ENCODE measurements at places on chromosomes 6 and 20. TPM values are rescaled to one million over a fixed set of nuclear protein-coding genes. Genes with fewer than 3 reads are reported as not detected.

- DNase-seq, result no peak
Observed at GRCh38 chr6:34656378-34657036, 40.1 kb downstream of the ILRUN start.

GRCh38 chr6:19669206-19669605 lies 168.0 kb upstream of the ID4 start:
- DNase-seq, result no peak

GRCh38 chr20:25987073-25987927 lies 290.6 kb upstream of the ZNF337 start:
- DNase-seq, result no peak

MAP3K5 gene
- total RNA-seq, result 5.1 TPM

DNA sequence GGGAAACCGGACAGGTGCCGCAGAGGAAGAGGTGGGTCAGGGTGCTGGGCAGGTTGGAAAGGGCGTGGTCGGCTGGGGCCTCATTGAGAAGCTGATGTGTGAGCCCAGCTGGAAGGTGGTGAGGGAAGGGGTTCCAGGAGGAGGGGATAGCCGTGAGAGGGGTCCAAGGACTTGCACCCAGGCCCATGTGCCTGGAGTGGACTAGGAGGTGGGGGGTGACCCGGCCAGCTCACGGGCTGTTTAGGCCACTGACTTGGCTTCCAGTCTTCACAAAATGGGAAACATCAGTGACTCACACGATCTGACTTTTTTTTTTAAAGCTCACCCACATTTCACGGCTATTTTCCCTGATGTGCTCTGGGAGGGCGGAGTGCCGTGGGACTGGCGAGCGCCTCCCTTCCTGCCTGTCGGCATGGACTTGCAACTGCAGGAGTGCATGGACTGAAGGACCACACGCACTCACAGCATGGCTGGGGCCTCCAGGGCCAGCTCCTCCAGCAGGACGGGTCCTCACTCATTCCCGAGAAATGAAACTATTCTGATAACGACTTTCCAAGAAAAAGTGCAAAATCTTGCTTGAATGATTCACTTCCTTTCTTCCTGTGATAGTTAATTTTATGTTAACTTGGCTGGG lies 13.5 kb upstream of the PDE10A start:
- DNase-seq, result no peak

OGFRL1 gene
- 3.9 TPM for total RNA-seq

GRCh38 chr6:150705392-150705791 lies 105.7 kb downstream of the PLEKHG1 start:
- no peak for DNase-seq

GRCh38 chr6:137861550-137862337 lies 5.3 kb upstream of the TNFAIP3 start:
- no peak for DNase-seq

GRCh38 chr6:169097381-169097959 lies 156.2 kb downstream of the THBS2 start:
- no peak for DNase-seq

DNA sequence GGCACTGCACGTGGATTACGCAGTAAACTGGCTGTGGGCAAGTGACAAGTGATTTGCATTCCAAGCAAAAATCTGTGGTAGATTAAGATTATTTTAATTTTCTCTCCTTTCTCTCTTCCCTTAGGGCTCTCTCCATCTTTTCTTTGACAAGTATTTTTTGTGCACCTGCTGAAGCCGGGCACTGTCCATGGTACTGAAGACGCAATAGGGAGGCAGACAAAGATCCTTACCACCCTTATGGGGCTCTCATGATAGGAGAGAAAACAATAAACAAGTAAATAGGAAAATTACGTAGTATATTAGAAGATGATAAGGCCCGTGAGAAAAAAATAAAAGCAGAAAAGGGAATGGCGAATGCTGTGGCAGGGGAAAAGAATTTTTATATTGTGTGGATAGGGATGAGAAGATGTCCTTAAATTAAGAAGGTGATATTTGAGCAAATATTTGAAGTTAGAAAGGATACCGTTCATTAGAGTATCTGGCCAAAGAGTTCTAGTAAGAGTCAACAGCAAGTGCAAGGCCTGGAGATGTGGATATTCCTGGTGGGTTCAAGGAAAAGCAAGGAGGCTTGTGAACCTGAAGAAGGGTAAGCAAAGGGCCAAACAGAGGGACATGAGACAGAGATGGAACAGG lies 146.0 kb downstream of the LAMP5 start:
- no peak for DNase-seq

- DNase-seq, result no peak
Observed at GRCh38 chr20:38871560-38871953, 54.7 kb upstream of the FAM83D start.

DNA sequence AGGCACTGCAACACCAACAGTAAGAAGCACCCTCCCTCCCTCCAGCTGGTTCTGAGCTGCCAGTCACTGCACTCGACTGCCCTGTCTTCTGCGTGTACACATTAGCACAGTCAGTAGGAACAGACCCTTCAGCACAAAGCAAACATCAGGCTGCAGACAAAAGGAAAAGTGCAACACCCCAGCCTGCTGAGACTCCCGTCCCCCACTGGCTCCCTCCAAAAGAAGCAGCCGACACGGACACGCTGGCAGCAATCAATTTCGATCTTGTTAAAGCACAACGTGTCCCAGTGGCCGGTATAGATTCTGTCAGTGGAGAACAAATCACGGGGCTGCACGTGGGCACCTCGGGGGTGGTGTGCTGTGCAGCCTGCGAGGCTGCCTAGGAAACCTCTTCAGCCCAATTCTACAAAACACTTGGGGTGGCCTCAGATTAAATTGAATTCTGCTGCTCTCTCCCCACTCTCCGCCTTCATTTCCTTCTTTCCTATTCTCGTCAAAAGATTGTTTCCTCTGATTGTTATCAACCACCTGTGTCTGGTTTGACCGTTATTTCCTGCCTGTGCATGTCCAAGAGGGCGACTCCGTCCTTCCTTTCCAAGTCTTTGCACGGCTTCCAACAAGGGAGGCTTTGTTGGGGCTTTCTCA lies 38.7 kb downstream of the TRAF3IP2 start:
- DNase-seq, result no peak

DNA sequence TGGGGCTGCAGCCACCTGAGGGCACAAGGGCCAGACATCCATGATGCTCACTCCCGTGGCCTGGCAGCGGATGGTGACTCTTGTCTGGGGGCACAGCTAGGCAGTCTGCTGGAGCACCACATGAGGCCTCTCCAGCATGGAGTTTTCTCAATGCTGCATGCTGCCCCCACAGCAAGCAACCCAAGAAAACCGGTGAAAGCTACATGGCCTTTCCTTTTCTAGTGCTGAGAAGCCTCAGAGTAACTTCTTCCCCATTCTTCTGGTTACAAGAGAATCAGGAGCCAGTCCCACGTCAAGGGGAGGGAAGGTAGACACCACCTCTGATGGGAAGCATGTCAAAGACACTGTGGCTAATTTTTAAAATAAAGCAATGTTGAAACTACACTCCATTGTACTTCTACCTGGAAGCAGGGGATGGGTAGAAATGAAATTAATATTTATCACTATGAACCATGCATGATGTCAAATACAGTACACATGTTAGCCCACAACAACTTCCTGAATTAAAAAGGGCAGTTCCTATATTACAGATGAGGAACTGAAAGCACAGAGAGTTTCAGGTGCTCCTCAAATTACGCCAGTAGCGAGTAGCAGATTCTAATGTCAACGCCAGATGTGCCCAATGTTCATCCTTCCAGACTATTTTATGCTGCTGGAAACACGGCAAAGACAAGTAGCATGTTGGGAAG lies 101.5 kb downstream of the LAMP5 start:
- DNase-seq, result no peak

- no peak for DNase-seq
Observed at GRCh38 chr6:15338476-15338875, 92.6 kb downstream of the JARID2 start.

- no peak for DNase-seq
Observed at GRCh38 chr6:157240059-157240959, 83.0 kb downstream of the TMEM242 start.

DNA sequence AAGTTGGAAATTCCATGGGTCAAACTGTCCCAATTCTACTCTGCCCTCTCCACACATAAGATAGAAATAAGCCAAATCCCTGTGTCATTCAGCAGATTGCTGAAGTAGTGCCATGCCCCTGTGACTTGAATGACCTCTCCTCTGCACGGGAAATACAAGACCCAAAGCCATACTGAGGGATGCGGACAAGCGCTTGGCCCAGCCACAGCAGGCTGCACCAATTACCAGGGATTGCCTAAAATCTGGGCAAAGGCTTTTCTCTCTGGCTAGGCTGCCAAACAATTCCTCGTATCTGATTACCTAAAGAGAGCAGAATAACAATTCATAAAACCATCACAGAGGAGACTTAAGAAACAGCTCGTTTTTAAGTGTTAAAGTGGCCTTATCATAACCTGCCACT lies 421.8 kb upstream of the JARID2 start:
- DNase-seq, result no peak

DNA sequence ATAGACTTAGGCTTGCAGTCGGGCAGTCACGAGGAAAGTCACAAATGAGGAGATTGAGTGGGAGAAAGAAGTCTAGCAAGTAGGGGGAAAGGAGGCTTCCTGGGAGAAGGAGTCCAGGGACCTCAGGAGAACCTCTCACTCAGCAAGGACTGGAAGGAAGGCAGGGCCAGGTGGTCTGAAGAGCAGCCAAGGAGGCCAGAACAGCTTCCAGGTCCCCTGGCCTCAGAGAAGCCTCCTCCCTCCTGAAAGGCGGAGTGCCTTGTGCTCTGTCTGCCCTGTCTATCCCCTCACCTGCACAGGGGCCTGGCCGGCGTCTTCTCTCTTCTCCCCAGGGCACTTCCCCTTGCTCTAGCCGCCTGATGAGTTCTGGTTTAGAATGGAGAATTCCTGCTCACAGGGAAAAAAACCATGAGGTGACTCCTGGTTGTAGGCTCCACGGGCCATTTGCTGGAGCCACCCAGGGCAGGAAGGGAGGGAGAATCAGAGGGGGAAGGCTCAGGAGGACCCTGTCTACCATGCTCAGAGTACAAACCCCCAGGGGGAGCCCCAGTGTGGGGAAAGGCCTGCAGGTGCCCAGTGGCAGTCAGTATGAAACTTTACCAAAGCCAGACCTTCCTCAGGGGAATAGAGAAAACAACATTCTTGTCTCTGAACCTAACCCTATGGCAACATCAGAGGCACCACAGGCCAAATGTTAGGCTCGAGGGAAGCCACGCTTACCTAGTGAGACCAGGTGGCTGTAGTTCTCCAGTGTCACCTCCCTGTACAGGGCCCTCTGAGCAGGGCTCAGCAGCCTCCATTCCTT lies 11.2 kb downstream of the ZNF337 start:
- no peak for DNase-seq

CRYBG1 gene
- total RNA-seq, result 16.2 TPM

STMN3 gene
- 15.0 TPM for total RNA-seq

- DNase-seq, result no peak
Observed at GRCh38 chr6:33915134-33915533, 111.3 kb upstream of the MLN start.

DNA sequence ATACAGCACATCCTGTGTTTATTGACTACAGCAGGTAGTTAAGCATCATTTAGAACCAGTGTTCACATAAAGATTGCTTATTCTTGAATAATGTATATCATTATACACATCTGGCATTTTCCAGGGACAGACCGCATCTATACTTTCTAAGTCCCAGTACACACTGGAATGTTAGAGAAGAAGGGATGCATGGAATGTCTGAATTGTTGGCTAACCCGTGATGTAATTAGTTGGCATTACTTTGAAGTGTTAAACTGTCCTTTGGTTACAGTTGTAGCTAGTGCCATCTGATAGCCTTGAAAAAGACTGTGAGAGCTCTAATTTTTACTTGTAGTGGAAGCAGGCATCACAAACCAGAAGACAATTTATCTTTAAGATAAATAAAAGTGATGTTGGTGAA lies 29.8 kb upstream of the MCHR2 start:
- no peak for DNase-seq

GRCh38 chr6:52331793-52332457 lies 30.0 kb upstream of the PAQR8 start:
- DNase-seq, result no peak

GNAS-AS1 gene
- total RNA-seq, result 1.1 TPM

LY6G6D gene
- total RNA-seq, result not detected

GRCh38 chr6:45132658-45133294 lies 195.4 kb upstream of the RUNX2 start:
- no peak for DNase-seq

CDH4 gene
- total RNA-seq, result 1.1 TPM

Data from chondrocyte (in vitro differentiated cells).